ENCODE measurements at places on chromosomes 4 and X. TPM values are rescaled to one million over a fixed set of nuclear protein-coding genes. Genes with fewer than 3 reads are reported as not detected.

The TNIP3 gene
- not detected for total RNA-seq

The DGAT2L6 gene
- total RNA-seq: not detected

The HERC6 gene
- total RNA-seq: 7.8 TPM

The ADGRL3 gene
- total RNA-seq: 0.36 TPM

The NEUROG2 gene
- not detected for total RNA-seq

The UNC5C gene
- not detected for total RNA-seq

The N4BP2 gene
- total RNA-seq: 11.3 TPM

The SPANXA1 gene
- total RNA-seq: not detected

The OPN1LW gene
- total RNA-seq: not detected

The TBC1D25 gene
- total RNA-seq: 10.7 TPM

Measured in nasal cavity respiratory epithelium epithelial cell of viscerocranial mucosa (primary cell).